ENCODE measurements at places on chromosomes 6 and 20.
A peak's percentile ranks its signal among the peaks of the same experiment; 100 is the strongest.

DNA sequence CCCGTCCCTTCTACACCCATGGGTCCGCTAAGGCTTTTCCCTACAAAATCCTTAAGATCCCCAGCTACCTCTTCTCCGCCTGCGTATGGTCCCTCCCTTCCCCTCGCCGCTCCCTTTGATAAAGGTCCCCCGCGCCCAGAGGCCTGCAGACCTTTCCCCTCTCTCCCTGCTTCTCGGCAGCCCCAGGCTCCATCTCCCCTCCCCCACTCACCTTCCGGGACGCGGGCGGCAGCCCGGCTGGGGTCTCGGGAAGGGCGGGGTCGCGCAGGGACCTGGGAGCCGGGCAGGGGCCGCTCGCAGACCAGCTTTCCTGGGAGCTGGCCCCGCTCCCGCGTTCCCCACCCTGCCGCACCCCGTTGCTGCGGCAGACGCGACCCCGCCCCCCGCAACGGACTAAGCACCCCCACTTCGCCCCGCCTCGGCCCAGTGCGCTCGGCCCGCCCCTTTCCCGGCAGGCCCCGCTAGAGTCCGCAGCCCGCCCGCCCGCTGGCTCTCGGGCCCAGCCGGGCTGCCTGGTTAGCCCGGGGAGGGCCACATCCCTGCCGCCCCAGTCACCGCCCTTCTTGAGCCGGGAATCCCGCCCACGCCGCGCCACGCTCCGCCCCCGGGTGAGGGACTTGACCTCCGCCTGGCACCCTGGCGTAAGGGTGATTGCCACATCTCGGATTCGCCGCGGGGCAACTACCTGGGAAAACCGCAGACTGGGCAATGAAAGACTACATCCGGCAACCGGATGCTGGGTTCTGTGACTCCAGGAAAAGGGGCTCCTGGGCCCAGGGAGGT is at the start of gene FLOT1:
TSS of gene FLOT1 (minus strand) at position 372 of the 783 bp plus-strand sequence. CDS start 498 bp downstream, outside the sequence.
- peak; percentile 87 for DNase-seq

GRCh38 chr6:160085713-160086505 is 35.7 kb upstream of the SLC22A1 start:
- no peak for DNase-seq

- DNase-seq = no peak
Observed at GRCh38 chr6:112563368-112563767, 216.2 kb downstream of the RFPL4B start.

GRCh38 chr6:100084316-100084990 is 90.4 kb upstream of the MCHR2 start:
- no peak for DNase-seq

- no peak for DNase-seq
Observed at GRCh38 chr6:159100395-159101182, 55.8 kb upstream of the TAGAP start.

DNA sequence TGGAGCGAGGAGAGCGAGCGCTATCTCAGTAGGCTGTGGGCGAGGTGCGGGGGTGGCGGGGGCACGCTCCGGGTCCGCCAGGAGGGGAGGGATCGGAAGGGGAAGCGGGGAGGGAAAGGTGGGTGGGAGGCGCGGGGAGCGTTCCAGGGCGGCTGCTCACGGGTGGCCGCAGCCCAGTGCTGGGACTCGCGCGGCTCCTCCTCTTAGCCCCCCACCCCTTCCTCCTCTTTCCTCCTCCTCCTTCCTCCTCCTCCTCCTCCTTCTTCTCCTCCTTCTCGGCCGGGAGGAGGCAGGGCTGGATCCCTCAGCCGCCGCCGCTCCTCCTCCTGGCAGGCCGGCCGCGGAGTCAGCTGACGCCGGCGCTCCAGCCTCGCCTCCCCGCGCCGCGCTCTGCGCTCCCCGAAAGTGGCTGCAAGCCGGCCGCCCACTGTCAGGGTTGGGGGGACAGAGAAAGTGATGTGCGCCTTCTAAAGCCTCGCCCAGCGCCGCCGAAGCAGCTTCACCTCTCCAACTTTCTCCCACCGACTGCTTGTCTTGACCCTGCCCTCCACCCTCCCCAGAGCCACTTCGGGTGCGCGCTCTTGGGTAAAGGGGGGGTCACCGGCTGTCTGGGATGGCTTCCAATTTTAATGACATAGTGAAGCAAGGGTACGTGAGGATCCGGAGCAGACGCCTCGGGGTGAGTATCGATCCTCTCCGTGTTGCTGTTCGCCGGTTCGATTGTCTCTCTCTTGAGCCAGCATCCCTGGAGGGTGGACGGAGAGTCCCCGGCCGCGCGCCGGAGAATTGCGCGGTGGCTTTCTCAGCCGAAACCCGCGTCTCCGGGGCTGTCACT is at the start of gene DOK5:
TSS of gene DOK5 (plus strand) at position 260 of the 835 bp plus-strand sequence. CDS start at position 614, 354 bp downstream.
- no peak for DNase-seq

GRCh38 chr20:49759266-49759950 is 45.7 kb upstream of the B4GALT5 start:
- DNase-seq = no peak

DNA sequence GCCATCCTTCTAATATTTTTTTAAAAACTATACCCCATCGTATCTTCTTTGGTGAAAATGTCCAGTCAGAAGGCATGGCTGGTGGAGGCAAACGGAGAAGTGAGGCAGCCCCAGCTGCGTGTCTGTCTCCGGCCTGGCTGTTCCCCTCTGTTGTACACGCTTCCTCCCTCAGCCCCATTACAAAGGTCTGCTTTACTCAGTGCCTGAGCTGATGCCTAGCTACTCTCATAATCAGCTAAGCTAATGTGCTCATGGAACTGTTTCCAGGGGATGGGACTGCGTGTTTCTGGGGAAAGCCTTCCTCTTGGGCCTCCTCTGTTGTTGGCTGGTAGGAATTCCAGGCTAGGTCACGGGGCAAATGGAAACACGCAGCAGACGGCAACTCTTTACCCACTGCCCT is 67.3 kb downstream of the PPP1R3G start:
- no peak for DNase-seq

DNA sequence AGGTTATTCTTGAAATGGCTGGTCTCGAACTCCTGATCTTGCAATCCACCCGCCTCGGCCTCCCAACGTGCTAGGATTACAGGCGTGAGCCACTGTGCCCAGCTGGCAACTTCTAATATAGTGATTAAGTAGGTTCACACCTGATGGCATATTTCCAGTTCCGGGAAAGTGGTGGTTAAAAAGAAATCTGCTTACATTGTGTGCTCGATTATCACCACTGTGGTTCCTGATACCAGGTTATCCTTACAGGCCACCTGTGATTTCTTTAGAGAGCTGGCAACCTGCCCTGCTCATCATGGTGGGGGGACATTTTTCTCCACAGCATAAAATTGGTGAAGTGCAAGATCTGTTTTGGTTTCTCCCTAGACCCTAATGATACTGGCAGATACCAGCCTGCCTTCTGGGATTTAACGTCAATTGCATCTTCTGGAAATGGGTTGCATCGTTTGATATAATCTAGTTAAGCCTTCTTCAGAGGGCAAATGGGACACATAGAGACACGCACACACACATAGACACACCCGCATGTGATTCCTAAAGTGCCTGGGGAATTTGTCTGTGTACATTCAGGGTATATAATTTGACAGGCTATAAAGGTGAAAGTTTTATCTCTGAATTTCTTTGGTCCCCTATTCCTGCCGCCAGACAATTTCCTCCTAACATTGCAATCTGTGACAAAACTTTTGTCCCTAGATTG is 49.7 kb upstream of the CITED2 start:
- no peak for DNase-seq

GRCh38 chr20:6663751-6664388 is 103.6 kb upstream of the BMP2 start:
- no peak for DNase-seq

GRCh38 chr6:75397656-75398465 is 95.7 kb downstream of the FILIP1 start:
- no peak for DNase-seq

GRCh38 chr6:46894433-46894832 is 27.3 kb downstream of the ADGRF5 start:
- DNase-seq = no peak

DNA sequence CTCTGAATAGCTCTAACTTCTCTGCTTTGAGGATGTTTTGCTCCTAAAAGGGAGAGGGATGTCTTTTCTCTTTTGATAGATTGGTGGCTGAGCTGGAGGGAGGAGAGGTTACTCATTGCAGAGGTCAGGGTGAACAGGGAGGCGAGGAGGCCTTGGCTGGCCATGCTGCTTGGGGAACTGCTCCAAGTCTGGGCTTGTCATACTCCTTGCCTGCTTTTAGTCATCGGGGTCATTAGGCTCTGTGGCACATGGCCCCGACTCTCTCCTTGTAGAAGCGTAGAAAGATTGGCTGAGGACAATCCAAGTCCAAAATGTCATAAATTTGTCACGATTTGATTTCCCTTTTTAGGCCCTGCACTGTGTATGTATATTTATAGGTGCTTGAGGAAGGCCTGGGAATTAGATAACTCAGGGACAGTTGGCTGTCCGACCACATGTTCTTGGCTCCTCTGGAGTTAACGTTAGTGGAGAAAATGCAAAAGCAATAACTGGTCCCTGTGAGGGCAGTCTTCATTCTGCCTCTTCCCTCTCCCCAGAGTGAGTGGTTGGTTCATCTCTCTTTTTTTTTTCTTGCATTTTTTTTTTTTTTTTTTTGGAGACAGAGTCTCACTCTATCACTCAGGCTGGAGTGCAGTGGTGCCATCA is 160.1 kb downstream of the SCP2D1 start:
- DNase-seq = no peak

DNA sequence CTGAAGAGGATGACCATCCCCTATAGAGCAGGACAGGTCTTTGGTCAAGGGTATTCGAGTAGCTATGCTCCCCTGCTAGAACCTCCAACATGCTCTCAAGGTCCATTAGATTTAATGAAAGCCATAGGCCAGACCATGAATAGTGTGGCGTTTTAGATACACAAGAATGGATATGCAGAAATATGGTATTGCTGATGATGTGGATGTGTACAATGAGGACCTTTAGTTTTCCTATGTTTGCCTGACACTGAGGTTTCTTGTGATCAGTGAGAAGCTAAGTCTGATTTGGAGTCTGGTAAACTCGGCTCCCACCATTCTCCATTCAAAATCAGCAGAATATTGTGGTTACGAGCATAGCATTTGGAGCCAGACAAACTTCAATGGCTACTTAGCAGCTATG is 125.6 kb downstream of the TSHZ2 start:
- DNase-seq = no peak

GRCh38 chr6:42746463-42747391 is 824 bp upstream of the TBCC start:
- peak; percentile 56 for DNase-seq

- no peak for DNase-seq
Observed at GRCh38 chr6:47169785-47170616, 127.9 kb upstream of the ADGRF1 start.

GRCh38 chr6:154017786-154018185 is 21.3 kb upstream of the OPRM1 start:
- DNase-seq = no peak

GRCh38 chr6:9136141-9136822 is 700.9 kb upstream of the SLC35B3 start:
- DNase-seq = no peak

DNA sequence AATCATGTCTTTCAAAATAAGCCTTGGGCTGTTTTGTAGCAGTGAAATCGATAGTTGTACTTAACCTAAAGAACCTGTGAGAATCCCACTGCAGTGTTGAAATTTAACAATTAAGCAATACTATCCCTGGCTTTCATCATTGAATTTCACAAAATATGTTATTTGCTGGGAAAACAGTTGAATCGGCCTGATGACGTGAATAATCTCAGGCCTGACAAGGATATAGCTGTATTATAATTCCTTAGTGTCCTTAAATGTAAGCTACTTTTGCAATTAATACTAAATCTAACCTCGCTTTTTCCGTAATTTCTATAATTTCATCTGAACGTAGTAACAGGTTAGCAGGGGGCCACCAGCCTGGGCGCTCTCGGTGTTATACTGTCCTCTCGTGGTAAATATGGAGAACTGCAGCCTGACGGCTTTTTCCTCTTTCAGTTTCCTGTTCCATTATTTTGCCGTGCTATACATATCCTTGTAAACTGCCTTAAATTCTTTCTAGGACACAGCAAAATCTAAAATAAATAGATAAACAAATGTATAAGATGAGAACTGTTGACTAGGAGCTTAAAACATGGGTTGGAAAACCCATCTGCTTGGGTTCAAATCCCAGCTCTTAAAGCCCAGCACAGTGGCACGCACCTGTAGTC is 24.0 kb downstream of the MTFR2 start:
- peak; percentile 13 for DNase-seq

GRCh38 chr20:52204136-52204535 is 12.6 kb upstream of the ZFP64 start:
- DNase-seq = no peak

- DNase-seq = no peak
Observed at GRCh38 chr20:11716945-11717248, 200.8 kb upstream of the BTBD3 start.

- no peak for DNase-seq
Observed at GRCh38 chr20:19937651-19938420, 79.3 kb upstream of the NAA20 start.

DNA sequence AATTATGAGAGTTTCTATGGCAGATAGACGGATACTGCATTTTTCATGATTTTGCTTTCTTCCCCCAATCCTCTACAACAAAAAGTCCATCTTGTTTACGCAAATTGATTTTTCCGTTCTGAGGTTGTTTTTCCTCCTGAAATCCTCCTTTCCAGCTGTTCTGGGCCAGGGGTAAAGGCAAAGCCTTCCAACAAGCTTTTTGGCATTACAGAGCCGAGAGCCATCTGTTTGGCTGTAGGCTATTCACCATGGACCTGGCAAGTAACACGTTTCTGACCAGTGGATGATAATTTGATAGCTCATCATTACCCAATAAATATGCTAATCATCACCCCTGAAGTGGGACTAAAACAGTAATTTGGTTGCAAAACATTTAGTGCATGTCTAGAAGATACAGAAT is 226.5 kb downstream of the CBLN4 start:
- DNase-seq = no peak

- DNase-seq = no peak
Observed at GRCh38 chr6:149139782-149140136, 177.8 kb upstream of the TAB2 start.

- no peak for DNase-seq
Observed at GRCh38 chr20:34713194-34713943, 9.2 kb downstream of the TP53INP2 start.

DNA sequence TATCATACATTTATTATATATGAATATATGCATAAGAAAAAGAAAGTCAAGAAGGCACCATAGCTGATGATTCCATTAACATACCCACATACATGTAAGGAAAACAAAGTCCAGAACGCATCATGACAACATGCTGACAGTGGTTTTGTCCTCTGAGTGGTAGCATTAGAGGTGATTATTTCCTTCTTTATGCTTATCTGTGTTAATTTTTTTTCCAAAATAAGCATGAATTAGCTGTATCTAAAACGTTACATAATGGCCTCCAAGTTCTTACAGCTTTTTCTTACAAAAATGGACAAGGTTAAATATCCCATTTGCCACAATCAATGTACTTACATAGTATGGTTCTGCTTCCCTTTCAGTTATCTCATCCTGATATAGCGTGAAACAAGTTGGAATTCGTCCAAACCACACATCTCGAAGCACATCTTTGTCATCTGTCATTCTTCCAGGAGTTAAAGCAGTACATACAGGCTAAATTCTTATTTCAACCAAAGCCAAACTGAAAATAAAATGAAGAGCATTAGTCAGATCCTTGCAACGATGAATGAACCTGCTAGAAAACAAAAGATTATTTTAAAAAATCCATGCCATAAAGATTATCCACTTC is 9.7 kb downstream of the ATG5 start:
- no peak for DNase-seq

- DNase-seq = no peak
Observed at GRCh38 chr6:42338744-42339222, 112.9 kb downstream of the TRERF1 start.

GRCh38 chr6:66429210-66429609 is 722.2 kb upstream of the EYS start:
- no peak for DNase-seq
